ENCODE measurements at places on chromosomes 16 and 17.
A peak's percentile ranks its signal among the peaks of the same experiment; 100 is the strongest.

DNA sequence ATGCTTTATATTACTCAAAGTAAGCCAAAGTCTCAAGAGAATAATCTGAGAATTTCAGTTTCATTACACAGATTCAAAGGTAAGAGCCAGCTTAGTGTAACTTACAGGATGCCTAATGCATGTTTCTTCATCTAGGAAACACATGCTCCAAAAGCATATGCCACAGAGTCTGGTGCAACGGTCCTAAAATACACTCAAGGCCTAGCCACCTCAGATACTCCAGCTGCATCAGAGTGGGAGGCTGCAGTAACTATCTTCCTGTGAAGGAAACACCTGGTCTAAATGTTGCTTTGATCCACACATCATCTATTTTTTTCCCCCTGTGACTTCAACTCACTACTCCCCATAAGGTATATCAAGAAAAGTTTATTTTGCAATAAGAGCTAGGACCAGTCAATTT lies 51.6 kb upstream of the CORO6 start:
- DNase-seq = no peak

DNA sequence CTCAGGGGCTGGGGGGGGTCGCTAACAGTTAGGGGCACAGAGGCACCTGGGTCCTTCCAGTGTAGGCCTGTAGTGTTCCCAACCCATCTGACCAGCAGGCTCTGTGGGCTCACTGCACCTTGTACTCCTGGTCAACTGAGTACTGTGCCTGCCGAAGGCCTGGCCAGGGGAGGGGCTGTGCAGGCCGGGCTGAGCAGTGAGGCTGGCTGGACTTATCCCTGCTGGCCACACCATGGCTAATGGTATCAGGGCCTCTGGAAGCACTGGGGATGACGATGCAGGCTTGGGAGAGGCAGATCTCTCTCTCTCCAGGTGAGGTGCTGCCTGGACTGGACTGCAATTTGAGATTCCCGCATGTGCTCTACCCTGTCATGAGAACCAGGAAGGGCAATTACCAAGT lies 58.9 kb upstream of the SDK2 start:
- DNase-seq = no peak

DNA sequence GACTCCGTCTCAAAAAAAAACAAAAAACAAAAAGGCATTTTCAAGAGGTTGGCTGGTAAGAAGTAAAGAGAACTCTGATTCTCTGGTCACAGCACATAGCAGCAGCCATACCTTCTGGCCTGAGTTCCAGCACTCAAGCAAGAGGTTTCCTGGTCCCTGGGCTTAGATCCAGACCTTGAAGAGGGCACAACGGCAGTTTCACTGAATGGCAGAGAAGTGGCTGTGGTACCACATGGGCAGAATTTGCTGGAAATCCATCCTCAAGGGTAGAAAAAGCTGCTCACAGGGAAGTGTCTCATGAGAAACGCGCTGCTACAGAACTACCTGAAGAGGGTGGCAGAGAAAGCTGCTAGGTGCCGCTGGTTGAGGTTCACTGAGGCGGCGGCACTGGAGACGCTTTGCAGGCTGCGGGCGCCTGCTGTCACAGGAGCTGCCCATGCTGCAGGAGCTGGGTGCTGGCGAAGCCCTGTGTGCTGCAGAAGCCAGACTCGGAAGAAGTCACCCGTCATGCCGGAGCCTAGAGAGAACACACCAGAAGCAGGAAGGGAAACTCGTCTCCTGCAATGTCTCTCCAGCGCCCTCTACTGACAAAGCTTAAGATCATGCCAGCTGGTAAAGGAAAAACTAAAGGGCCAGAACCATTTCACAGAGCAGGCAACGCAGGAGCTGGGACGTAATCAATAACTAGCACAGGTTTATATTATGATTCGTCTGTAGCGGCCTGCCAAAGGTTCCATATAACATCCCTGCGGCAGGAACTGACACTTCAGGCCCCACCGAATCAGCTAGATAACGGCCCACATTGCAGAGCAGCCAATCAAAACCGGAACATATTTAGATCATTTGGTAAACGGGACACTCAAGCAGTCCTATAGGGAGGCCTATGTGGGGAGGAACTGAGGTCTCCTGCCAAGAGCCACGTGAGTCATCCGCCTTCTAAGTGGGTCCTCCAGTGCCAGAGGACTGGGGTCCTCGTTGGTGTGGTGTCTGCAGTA lies 5.4 kb upstream of the ZNF213 start:
- peak; percentile 63 for DNase-seq

- no peak for DNase-seq
Observed at GRCh38 chr17:3571043-3571900, 13.7 kb upstream of the TRPV3 start.

GRCh38 chr17:69485901-69486643 lies 71.6 kb downstream of the MAP2K6 start:
- DNase-seq = no peak

DNA sequence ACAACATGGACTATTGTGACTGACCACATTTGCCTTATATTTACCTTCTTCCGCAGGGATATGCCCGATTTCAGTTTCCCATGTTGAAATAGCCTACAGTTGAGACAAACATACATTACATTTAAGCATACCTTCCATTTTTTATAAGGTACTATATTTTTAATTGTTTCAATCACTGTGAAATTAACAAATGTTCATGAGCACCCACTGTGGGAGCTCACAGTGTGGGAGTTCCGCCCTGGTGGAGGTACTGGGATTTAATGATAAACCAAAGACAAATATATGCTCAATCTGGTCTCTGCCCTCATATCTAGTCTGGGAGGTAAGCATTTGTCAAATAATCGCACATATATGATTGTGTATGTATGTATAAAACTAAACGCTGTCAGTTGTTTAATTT lies 15.8 kb upstream of the TOX3 start:
- no peak for DNase-seq

- DNase-seq = no peak
Observed at GRCh38 chr17:72991651-72992050, 100.8 kb downstream of the SLC39A11 start.

GRCh38 chr16:56732366-56732765 lies 2.4 kb downstream of the NUP93 start:
- no peak for DNase-seq

GRCh38 chr17:60167065-60167741 lies 17.4 kb downstream of the CA4 start:
- no peak for DNase-seq

DNA sequence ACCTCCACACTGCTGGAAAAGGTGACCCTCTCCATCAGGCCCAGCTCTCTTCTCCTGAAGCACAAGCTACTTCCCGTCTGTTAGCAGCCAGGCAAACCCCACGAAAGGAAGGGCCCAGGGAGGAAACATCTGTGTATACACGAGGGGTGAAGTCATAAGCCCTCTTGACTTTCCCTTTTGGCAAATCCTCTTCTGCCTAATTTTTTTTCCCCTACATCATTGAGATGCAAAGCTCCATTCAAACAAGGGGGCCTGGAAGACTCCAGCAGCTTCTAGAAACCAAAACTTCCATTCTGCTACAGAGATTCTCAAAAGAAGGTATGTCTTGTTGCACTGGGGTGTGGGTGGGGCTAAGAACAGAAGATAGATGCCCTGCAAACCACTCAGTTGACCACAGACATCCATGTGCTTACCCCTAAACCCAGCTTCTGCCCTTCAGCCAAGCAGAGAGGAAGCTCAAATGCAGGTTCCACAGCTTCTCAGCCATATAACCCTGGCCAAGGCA lies 145.6 kb upstream of the RCVRN start:
- DNase-seq = no peak

DNA sequence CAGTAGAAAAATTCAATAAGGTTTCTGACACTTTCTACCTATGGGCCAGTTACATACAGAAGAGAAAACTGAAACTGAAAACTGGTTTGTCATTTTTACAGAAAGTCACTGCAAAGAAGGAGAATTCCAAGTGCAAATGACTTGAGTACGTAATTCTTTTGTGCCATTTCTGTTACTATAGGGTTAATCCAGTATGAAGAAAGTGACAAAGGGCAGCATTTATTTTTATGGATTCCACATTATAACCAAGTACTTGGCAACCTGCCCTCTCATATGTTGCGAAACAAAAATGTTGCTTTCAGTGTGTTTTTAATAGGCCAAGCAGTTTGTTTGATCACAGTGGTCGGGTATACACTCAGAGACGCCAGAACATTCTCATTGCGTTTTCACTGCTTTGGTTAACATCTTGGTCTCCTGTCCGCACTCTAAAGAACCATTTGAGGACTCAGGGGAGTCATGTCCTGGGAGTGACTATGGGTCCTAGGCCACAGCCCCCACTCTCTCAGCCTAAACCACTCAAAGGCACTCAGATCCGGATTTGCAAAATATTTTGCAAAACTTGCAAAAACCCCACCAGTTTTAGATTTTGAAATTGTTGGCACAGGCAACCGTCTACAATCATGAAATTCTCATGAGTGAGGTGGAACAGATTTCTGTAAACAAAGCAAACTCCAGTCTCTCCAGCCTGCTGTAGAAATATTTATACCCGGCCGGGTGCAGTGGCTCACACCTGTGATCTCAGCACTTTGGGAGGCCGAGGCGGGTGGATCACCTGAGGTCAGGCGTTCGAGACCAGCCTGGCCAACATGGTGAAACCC lies 15.4 kb upstream of the HELZ start:
- no peak for DNase-seq

- DNase-seq = no peak
Observed at GRCh38 chr17:44587339-44587738, 30.1 kb downstream of the FZD2 start.

DNA sequence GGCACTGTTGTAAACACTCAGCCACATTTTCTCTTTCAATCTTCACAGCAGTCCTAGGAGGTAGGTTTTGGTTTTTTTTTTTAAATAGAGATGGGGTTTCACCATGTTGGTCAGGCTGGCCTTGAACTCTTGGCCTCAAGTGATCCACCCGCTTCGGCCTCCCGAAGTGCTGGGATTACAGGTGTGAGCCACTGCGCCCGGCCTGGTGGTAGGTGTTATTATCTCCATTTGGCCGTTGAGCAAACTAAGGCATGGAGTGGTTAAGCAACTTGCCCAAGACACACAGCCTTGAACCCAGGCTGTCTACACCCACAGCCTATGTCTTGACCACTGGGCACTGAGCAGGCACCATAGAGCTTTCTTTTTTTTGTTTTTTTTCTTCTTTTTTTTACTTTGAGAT lies 8.6 kb downstream of the SGCA start:
- DNase-seq = no peak

DNA sequence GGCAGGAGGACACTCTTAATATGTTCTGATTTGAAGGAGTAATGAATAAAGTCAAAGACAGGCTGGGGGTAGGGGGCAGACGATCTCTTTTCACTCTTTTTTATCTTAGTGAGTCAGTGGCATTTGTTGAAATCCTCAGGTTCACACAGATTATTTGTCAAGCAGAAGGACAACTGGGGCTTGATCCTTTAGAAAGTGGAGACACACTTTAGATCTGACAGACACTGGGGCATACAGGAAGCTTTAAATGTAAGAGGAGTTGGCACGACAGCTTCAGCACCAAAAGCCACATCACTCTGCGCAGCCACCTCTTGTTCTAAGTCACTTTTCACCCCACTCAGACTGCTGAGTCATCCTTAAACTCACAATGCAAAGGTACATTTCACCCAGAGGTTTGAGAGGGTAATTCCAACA lies 121.5 kb downstream of the STXBP4 start:
- DNase-seq = no peak

GRCh38 chr16:85136213-85136701 lies 24.0 kb upstream of the CIBAR2 start:
- DNase-seq = no peak

DNA sequence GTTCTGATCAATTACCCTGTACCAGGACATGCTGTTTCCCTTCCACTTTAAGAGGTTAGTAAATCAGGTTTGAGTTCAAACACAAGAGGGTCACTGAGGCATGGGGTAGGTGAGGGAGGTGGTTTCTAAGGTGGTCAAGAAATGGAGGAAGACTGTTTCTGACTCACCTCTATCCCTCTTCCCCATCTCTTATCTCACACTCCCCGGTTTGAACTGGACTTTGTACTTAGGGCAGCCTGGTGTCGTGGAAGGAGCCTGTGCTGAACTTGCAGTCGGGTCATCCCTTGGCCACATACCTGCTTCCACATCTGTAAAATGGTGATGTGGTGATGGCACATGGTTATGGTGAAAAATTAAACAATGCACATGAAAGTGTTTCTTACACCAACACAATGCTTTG lies 17.2 kb upstream of the TMEM98 start:
- DNase-seq = no peak

- DNase-seq = no peak
Observed at GRCh38 chr16:67541391-67542263, 13.0 kb downstream of the RIPOR1 start.

- DNase-seq = no peak
Observed at GRCh38 chr17:76004750-76005262, 4.2 kb downstream of the CDK3 start.

GRCh38 chr16:57422026-57422944 lies 17.7 kb downstream of the CCL17 start:
- no peak for DNase-seq

DNA sequence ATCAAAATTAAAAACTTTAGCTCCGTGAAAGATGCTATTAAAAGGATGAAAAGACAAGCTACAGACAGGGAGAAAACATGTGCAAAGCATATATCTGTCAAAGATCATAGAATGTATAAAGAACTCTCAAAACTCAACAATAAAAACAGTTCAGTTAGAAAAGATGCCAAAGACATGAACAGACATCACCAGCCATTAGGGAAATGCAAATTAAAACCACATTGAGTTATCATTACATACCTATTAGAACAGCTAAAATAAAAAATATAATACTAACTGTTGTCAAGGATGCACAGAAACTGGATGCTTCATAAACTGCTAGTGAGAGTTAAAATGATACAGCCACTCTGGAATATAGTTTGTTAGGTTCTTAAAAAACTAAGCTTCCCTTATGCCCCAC lies 58.8 kb downstream of the NFATC3 start:
- DNase-seq = no peak

GRCh38 chr17:81842725-81843504 lies 8.1 kb upstream of the PPP1R27 start:
- DNase-seq = no peak

- DNase-seq = no peak
Observed at GRCh38 chr17:41891135-41892020, 26.2 kb upstream of the KLHL11 start.

GRCh38 chr17:4476017-4476416 lies 22.7 kb upstream of the SPNS2 start:
- no peak for DNase-seq

DNA sequence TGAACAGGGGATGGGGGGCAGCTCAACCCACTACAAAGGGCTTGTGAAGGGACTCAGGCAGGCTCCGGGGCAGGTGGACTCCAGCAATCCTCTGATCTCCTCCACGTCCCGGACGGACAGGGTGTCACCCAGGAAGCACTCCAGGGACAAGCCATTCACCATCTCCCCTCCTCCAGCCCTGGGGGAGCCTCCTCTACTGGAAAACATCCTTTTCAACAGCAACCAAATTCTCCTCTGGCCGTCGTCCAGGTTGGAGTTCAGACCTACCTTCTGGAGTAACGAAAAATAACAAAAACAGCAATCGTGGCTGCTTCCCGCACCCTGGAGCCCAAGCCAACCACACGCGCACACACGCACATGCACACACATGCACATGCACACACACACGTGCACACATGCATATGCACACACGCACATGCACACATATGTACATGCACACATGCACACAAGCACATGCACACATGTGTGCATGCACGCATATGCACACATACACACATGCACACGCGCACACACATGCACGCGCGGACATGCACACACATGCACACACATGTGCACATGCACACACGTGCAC lies 8.9 kb upstream of the RBFOX3 start:
- no peak for DNase-seq

- no peak for DNase-seq
Observed at GRCh38 chr16:72355561-72355960, 183.6 kb upstream of the PMFBP1 start.
